ENCODE measurements at places on chromosomes 4 and X. TPM values are rescaled to one million over a fixed set of nuclear protein-coding genes. Genes with fewer than 3 reads are reported as not detected.

Gene USP17L10
- not detected for total RNA-seq

Gene RS1
- not detected for total RNA-seq

Gene NHS
- total RNA-seq = 3.2 TPM

Gene PPEF2
- not detected for total RNA-seq

Gene NAP1L5
- total RNA-seq = 12.8 TPM

Gene MAGEA6
- total RNA-seq = not detected

Gene PALLD
- 122 TPM for total RNA-seq

Gene P2RY8
- 0.69 TPM for total RNA-seq

Gene STBD1
- 2.1 TPM for total RNA-seq

Gene MAGEA12
- not detected for total RNA-seq

Gene MAPK10
- 24.6 TPM for total RNA-seq

Gene MAGEA2B
- total RNA-seq = 0.13 TPM

Gene DDIT4L
- total RNA-seq = 5.6 TPM

Gene CSAG1
- total RNA-seq = not detected

Gene CFP
- total RNA-seq = 1.7 TPM

Gene IL1RAPL2
- total RNA-seq = 1.1 TPM

Gene PRDM5
- 36.3 TPM for total RNA-seq

Gene RAB41
- not detected for total RNA-seq

Gene ANK2
- 79.9 TPM for total RNA-seq

Gene AMER1
- 11.3 TPM for total RNA-seq

Gene POF1B
- total RNA-seq = 0.08 TPM

Gene PCDH7
- 22.0 TPM for total RNA-seq

Gene RAB33A
- total RNA-seq = 0.69 TPM

Gene WDFY3
- total RNA-seq = 77.4 TPM

Gene OGT
- 201 TPM for total RNA-seq

Gene NHSL2
- total RNA-seq = 9.2 TPM

Gene ITM2A
- total RNA-seq = 224 TPM

Gene PLK4
- 0.78 TPM for total RNA-seq

Gene CENPVL1
- total RNA-seq = not detected

Gene JCHAIN
- total RNA-seq = 1.4 TPM

Gene TRIML2
- not detected for total RNA-seq

Gene N4BP2
- total RNA-seq = 10.4 TPM

Gene CXCR3
- total RNA-seq = 0.23 TPM

Gene F11
- not detected for total RNA-seq

Gene DKK2
- total RNA-seq = 1.9 TPM

Gene ANOS1
- 0.72 TPM for total RNA-seq

Gene STOX2
- 7.7 TPM for total RNA-seq

Gene DCAF12L1
- 0.24 TPM for total RNA-seq

Gene PDLIM3
- total RNA-seq = 78.7 TPM

Gene PDGFC
- total RNA-seq = 36.2 TPM

Gene MAGEB1
- not detected for total RNA-seq

Gene PPP2R2C
- 0.12 TPM for total RNA-seq

Gene APLN
- total RNA-seq = 14.5 TPM

Gene NRK
- total RNA-seq = 69.2 TPM

Gene UCP1
- total RNA-seq = not detected

Gene SHROOM3
- total RNA-seq = 3.8 TPM

Gene RIPPLY1
- total RNA-seq = not detected

Gene SLC10A4
- total RNA-seq = 0.11 TPM

Gene PDHA1
- total RNA-seq = 63.4 TPM
